ENCODE measurements at places on chromosomes 2 and 18.

DNA sequence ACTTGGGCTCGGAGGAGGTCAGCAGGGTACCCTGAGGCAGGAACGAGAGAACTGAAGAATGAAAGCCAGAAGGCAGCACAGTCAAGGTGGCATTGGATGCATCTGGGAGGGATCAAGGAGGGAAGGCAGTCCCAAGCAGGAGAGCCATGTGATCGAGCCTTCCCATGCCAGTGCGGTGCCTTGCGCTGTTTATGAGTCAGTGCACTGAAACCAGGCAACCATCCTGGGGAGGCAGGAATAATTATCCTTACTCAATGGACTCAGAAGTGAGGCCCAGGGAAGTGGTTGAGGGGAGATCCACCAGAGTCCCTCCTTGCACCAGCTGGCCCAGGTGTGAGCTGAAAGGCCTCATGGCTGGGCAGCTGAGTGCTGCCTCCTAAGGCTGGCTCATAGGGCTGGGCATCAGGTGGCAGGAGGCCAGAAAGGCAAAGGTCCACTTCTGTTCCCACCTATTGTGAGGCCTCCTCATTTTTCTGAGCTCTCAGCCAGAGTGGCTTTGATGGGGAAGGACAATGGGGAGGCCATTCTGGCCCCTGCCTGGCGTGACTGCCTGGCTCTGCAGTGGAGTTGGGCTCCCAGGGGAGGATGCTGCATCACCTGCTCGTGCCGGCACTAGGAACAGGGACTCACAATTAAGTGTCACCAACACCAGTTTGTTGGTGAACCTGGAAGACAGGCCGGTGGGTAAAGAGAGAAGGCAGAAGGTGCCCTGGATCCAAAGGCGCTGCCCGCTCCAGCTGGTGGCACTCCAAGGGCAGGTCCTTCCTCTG lies 82.3 kb downstream of the TFCP2L1 start:
- DNase-seq, result peak; percentile 35

- DNase-seq, result no peak
Measured at GRCh38 chr2:55887901-55888624, 35.5 kb downstream of the EFEMP1 start.

GRCh38 chr18:46333431-46334135 lies 229.4 kb downstream of the HAUS1 start:
- peak; percentile 75 for DNase-seq

GRCh38 chr2:99689145-99689742 lies 199.4 kb upstream of the REV1 start:
- DNase-seq, result no peak

DNA sequence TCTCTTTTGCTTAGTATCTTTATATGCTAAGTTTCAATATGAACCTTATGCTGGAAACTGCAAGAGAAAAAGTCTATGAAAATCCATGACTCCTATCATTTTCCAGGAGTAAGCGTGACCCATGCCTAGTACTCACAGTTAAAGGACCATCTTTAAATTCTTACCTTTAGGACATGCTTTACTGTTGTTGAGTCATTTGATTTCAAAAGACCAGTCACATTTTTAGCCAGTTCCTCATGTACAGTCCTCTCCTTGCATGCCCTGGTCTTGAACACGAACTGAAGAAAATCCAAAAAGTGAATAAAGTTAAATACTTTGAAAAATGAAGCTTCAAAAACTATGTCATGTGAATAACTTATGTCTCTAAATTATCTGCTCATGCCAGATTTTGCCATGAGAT lies 117.8 kb upstream of the CCDC195 start:
- DNase-seq, result no peak

GRCh38 chr2:12819103-12819475 lies 102.4 kb downstream of the TRIB2 start:
- DNase-seq, result no peak

DNA sequence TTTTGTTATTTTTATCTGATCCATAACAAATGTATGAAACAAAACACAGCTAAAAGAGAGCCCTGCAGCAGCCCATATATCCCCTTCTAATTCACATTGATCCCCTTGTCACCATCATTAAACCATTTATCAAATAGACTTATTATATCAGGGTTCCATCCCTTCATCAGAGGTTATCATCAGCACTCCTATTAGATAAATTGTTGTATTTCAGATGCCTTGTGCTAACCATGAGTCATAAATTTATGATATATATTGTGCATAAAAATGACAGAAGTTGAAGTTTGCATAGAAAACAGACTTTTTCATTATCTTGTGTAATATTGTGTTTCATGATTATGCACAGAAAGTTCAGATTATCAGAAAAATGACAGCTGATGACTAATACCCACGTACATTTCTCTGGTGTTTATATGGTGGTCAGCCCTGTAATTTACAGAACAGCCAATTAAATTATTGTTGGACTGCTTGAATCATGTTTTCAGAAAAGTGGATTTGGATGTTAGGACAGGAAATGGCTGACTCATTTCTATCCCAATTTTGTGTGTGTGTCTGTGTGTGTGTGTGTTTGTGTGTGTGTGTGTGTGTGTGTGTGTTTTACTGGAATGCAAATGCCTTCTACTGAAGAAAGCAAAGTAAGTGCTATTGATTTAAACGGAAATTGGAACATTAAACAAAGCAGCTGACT lies 80.9 kb downstream of the PPP1R1C start:
- no peak for DNase-seq

GRCh38 chr2:171083451-171083850 lies 77.2 kb downstream of the TLK1 start:
- DNase-seq, result no peak

GRCh38 chr2:8822218-8822617 lies 15.2 kb downstream of the KIDINS220 start:
- DNase-seq, result no peak

All from NCI-H1092 (cell line).